Stimulated activated naive CD8-positive, alpha-beta T cell treated with anti-CD3 and anti-CD28 coated beads, Interleukin-15, amount 100 ng/mL, for 72 hours (primary cell): ENCODE measurements at places on chromosomes 7 and 10.

DNA sequence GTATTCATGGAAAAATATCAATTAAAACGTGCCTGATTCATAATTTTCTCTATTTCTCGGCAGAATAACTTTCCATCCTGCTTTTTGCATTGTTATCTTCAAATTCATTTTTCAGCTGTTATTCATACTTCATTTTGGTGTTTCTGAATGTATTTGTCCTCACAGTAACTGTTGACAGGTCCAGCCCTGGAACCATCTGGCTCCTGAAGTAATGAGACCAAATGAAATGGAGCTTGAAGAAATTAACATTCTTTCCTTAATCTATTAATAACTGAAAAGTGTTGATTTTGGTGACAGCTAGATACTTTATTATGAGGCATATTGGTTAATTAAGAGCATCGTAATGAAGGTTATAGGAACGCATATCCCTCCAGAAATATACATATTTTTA, 257.0 kb upstream of the MINDY3 start:
- DNase-seq: no peak

DNA sequence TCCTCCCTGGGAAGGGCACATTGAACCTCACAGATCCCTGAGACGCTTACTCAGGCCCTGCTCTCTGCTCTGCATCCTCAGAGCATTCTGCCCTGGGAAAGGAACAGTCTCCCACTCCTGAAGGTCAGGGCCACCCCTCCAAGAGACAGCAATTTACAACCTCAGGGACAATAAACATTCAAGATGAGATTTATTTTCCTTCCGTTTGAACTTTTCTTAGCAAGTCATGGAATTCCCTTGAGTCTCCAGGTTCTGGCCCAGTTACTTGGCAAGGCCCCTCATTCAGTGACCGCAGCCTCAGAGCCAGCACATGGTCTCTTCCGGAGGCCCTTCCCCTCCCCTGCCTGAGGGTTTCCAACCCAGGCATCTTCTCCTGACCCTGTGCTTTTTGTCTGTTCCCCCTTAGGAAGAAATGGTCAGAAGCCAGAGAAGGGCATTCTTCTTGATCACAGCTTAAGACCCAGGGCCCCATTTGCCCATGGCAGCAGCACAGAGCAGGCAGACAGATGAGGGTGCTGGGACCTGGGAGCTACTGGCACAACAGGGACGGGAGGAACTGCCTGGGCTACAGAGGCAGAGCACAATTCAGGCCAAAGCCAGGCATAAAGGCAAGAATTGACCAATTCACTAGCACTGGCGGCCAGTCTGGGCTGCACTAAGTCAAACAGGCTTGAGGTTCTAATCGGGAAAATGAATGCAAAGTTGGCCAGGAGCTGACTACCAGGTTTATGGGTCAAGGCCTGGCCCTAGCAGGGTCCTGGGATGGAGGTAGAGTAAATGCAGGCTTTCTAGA, 56.7 kb downstream of the VSTM4 start:
- DNase-seq: no peak

DNA sequence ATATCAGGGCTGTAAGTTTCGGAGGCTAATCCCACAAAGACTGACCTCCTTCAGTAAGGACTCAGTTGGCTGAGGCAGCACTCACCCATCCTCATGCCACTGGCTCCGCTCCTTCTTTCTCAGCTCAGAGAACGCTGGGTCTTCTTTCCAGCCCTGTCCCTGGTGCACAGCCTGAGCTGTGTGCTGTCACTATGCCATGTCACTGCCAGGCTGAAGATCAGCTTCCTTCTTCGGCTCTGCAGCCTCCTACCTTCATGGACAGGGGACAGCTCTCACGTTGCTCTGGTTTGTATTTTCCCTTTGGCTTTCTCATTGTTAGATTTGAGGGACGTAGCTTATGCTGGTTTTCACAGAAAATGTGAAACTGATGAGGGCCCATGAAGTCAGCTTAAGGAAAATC, 437.3 kb downstream of the GLRX3 start:
- DNase-seq: no peak

DNA sequence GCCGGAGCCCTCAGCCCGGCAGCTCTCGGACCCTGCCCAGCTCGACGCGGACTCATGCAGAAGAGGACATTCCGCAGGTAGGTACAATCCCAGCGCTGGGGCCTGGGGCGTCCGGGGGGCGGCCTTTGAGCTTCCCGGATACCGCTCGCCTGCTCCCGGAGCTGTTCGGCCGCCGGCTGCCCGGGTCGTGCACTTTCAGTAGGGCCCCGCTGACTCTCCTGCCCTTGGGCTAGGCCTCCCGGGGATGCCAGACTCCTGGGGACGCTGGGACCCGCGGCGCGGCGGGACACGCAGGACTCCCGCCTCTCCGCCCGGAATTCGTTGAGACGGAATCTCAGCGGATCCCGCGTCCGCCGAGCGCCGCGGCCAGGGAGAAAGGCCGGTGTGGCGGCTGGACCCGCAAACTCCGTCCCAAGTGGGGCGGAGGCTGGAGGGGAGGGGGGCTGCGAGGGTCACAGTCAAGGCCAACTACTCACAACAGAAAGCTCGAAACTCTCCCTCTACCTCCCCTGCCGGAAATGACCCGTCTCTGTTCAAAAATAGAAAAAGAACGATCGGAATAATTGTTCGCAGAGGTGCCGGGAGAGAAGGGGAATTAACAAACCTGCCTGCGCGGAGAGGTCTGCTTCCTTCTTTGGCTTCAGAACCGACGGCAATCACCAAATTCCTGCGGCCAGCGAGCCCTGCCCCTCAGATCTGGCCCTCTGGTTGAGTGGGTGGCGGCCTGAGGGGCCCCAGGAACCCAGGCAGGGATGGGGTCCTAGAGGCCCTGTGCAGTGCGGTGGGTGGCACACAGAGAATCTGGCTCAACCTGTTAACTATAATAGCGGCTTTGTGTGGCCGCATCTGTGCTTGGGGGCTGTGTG, 9.2 kb downstream of the TLX1 start:
- no peak for DNase-seq

- no peak for DNase-seq
Observed at GRCh38 chr7:41916450-41916927, 213.6 kb upstream of the INHBA start.

DNA sequence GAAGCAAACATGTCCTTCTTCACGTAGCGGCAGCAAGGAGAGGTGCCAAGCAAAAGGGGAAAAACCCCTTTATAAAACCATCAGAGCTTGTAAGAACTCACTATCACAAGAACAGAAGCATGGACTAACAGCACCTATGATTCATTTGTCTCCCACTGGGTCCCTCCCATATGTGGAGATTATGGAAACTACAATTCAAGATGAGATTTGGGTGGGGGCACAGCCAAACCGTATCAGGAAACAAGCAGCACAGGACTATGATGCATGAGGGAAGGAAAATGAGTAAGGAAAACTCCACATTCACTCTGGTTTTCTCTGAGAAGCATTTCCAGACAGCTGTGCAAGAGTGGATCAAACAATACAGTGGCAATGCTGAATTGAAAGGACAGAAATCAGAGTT, 81.6 kb downstream of the RSU1 start:
- DNase-seq: no peak

- no peak for DNase-seq
Observed at GRCh38 chr10:59434463-59435321, 72.3 kb upstream of the FAM13C start.

- no peak for DNase-seq
Observed at GRCh38 chr7:5332579-5332978, 49.8 kb downstream of the SLC29A4 start.

DNA sequence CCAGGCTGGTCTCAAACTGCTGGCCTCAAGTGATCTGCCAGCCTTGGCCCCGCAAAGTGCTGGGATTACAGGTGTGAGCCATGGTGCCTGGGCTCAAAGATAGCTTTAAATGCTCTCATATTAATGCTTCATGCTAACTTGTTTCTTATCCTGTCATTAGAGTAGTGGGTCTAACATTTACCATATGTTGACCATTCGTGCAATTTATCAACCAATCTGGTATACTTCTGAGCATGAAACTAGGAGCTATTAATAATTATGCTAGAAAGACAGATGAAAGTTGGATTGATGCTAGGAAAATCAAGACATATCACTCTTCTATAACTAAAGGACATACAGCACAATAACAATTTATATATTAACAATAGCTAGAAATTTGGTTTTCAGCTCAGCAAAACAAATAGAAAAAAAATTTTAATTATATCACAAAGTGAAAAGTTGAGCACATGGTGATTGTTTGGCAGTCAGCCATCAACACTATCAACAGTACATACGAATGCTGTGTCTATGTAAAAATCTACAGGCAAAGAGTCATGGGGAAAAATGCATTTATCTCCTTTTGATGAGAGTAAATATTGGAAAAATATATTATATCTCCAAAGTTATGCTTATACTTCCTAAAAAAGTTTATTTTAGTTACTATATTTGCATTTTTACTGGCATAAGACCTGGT, 112.1 kb upstream of the ABCB5 start:
- no peak for DNase-seq

DNA sequence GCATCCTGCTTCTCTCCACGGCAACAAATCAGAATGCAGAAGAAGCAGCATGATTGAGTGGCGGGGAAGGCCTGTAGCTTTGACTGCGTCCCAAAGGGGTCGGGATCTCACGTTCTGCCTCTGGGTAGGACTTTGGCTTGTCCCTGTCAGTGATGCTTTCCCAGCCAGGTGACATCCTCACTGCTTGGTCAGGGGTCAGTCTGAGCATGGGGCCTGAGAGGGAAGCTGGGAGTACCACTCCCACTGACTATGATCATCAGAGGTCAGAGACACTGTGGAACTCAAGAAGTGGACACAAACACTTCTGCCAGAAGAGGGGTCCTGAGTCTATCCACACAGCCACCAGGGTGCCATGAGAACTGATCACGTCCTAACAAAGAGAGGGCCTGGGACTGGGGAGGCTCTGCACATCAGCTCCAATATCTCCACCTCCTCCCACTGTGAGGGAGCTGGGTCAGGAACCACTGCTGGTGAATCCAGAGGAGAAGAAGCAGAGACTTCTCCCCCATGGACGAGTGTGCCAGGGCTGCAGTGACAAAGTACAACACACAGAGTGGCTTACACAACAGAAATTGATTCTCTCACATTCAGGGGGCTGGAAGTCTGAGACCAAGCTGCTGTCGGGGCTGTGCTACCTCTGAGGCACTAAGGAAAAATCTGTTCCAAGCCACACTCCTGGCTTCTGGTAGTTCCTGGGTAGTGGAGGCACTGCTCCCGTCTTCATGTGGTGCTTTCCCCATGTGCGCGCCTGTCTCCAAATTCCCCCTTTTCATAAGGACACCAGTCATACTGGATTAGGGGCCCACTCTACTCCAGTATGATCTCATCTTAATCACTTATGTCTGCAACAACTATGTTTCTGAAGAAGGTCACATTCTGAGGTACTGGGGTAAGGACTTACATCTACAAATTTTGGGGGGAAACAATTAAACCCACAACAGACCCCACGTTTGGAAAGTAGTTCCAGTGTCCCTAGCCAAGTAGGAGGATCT, 131.1 kb downstream of the CYP26A1 start:
- DNase-seq: no peak

GRCh38 chr7:151550656-151551286, 31.1 kb upstream of the RHEB start:
- no peak for DNase-seq

- DNase-seq: no peak
Observed at GRCh38 chr10:66827353-66827752, 98.5 kb upstream of the LRRTM3 start.

GRCh38 chr7:134741907-134742635, 37.4 kb upstream of the CALD1 start:
- no peak for DNase-seq

DNA sequence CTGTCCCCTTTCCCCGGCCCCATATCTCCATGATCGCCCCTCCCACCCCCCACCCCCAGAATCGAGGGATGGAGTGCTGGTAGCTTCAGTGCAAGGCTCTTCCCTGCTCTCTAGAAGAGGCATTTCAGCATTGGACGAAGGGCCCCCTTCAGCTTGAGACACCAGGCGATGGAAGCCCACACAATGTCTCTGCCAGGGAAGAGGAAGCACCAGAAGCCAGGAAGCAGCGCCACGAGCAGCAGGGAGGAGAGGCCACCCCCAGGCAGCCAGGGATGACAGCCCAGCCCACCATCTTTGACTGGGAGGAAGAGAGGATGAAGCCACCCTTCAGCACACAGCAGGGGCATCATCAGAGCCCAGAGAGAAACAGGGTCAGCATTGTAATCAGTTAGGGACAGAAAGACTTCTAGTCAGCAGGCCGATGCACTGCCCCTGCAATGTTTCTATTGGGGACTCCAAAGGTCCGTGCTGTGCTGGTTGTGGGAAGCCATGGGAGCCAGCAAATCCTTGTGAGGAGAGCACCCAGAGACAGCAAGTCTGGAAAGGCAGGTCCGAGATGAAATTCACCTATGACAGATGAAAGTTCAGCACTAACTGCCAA, 15.7 kb downstream of the TMEM72 start:
- DNase-seq: no peak

- DNase-seq: no peak
Observed at GRCh38 chr10:98096731-98097130, 37.7 kb upstream of the R3HCC1L start.

GRCh38 chr10:34241226-34242000, 573.7 kb downstream of the PARD3 start:
- no peak for DNase-seq

- DNase-seq: no peak
Observed at GRCh38 chr10:24382979-24383663, 174.2 kb downstream of the KIAA1217 start.

GRCh38 chr7:39488467-39489393, 77.5 kb upstream of the YAE1 start:
- no peak for DNase-seq

GRCh38 chr10:98224509-98224908, 43.5 kb downstream of the LOXL4 start:
- no peak for DNase-seq

- no peak for DNase-seq
Observed at GRCh38 chr7:123282181-123282580, 82.4 kb upstream of the SLC13A1 start.

- no peak for DNase-seq
Observed at GRCh38 chr7:35805876-35806275, 5.0 kb downstream of the SEPTIN7 start.

- no peak for DNase-seq
Observed at GRCh38 chr10:90199093-90199492, 497.7 kb downstream of the KIF20B start.

DNA sequence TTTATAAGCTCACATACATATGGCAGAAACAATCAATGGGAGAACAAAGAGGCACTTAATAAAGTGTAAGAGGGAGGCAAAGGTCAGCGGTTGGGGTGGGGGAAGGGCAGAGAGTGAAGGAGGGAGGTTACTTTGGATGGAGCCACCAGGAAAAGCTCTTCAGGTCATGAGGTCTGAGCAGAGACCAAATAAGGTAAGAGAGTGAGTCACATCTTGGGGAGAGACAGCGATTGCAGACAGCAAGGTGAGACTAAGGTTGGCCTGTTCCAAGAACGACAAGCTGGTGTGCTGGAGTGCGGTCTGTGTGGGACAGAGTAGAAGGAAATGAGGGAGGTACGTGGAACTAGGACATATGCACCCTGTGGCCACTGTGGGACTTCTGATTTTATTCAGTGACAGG, 74.3 kb upstream of the TOMM7 start:
- no peak for DNase-seq

GRCh38 chr10:105068497-105068896, 427.4 kb downstream of the SORCS3 start:
- no peak for DNase-seq
